ENCODE measurements at places on chromosomes 5 and 9.

- H3K27me3 ChIP-seq, result no peaks in the 10 kb centered on the region
- DNase-seq, result peak; percentile 64
- no peak overlapping the region for H3K4me3 ChIP-seq
- no peak overlapping the region for H3K27ac ChIP-seq
Observed at GRCh38 chr5:74648835-74649293, 8.3 kb upstream of the ENC1 start.

GRCh38 chr5:5217371-5217770 lies 77.2 kb downstream of the ADAMTS16 start:
- H3K4me3 ChIP-seq, result no peak overlapping the region
- H3K4me1 ChIP-seq, result no peaks in the 10 kb centered on the region
- no peak for DNase-seq
- H3K27ac ChIP-seq, result no peak overlapping the region
- no peaks in the 10 kb centered on the region for H3K36me3 ChIP-seq

DNA sequence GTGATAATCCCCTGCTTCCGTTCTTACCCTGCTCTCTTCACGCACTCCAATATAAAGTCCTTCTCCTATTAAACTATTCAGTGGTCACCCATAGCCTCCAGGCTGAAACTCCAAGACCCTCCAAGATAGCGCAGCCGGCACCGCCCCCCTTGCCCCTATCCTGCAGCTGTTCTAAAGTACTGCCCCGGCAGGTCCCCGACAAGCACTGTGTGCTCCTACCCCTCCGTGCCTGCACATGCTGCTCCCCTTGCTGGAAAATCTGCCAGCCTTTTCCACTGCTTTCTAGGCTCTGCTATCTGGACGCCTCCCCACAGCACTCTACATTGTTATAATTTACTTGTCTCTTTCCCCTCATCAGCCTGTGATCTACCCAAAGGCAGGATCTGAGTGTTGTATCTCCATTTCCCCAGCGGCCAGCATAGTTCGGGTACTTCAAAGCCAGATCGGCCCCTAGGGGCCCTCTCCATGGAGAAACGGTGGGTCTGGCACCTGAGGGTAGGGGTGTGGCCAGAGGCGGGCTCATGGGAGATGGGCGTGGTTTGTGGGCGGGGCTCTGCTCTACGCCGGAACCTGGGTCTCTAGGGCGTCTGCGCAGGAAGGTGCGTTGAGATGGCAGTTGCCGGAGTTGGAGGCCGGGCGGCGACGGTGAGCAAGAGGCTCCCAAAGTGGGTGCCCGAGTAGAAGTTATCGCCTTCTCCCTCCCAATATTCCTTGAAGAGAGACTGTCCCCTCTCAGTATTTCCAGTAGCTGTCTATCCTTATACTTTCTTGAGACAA lies 83.5 kb upstream of the RUSC2 start:
- H3K27me3 ChIP-seq, result no peaks in the 10 kb centered on the region
- DNase-seq, result peak; percentile 68
- H3K4me3 ChIP-seq, result no peak overlapping the region
- peak overlapping the region; percentile 65 for H3K27ac ChIP-seq
- H3K36me3 ChIP-seq, result peaks cover 3% of the 10 kb centered on the region

DNA sequence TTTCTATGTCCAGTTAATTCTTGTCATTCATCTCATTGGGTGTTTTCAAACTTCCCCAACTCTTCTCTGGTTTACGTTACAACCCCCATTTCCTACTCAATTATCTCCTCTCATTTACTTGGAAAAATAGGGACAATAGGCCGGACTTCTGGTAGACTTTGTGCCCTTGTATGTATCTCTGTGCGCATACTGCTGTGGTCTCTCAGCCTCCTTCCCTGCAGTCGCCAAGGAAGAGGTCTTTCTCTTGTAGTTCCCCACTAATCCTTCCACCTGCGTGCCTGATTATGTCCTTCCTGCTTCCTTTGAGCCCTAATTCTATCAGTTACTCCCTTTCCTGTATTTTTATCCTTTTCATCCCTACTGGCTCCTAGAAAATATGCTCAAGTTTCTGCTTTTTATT lies 176.3 kb downstream of the GDNF start:
- no peak overlapping the region for H3K4me3 ChIP-seq
- no peak overlapping the region for H3K27ac ChIP-seq
- no peaks in the 10 kb centered on the region for H3K36me3 ChIP-seq
- no peak for DNase-seq

DNA sequence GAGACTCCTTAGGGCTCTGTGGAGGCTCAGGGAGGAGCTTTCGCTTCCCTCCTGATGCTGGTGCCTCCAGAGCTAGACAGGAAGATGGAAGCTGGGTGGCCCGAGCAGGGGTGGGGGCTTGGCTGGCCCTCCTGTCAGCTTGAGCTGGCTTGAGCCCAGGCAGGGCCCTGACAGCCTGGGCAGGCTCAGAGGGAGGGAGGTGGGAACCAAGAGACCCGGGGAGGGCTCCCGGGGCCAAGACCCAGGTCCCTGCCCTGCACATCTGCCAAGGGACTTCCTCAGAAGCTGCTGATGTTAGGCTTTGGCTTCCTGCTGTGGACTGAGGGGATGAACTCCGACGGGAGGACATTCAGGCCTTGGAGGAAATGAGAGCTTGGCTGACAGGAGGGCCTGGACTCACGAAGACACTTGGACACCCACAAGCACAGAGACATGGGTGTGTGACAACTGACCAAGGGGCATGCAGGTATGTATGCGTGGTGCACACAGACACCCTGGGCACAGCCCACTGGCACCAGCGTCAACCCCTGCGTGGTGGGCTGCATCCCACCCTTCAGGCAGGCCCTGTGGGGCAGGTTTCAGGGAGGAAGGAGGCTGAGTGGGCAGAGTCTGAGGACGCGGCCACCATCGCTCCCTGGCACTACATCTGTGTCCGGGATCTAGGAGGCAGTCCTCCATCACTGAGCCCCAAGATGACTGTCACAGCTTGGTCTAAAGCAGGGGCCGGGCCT lies 1.7 kb upstream of the LTC4S start:
- no peak overlapping the region for H3K4me3 ChIP-seq
- peaks cover 5% of the 10 kb centered on the region for H3K4me1 ChIP-seq
- no peaks in the 10 kb centered on the region for H3K27me3 ChIP-seq
- DNase-seq, result no peak
- no peaks in the 10 kb centered on the region for H3K36me3 ChIP-seq

DNA sequence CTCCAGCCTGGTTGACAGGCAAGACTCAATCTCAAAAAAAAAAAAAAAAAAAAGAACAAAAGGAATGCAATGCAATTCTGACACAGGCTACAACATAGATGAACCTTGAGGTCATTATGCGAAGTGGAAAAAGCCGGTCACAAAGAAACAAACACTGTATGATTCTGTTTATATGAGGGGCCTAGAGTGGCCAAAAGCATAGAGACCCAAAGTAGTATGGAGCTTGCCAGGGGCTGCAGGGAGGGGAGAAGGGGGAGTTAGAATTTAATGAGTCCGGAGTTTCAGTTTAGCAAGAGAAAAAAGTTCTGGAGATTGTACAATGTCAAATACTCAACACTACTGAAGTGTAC lies 33.2 kb upstream of the ASS1 start:
- peak overlapping the region; percentile 66 for H3K27ac ChIP-seq
- H3K4me3 ChIP-seq, result no peak overlapping the region
- no peaks in the 10 kb centered on the region for H3K27me3 ChIP-seq
- no peaks in the 10 kb centered on the region for H3K36me3 ChIP-seq
- DNase-seq, result peak; percentile 27
- no peaks in the 10 kb centered on the region for H3K4me1 ChIP-seq

DNA sequence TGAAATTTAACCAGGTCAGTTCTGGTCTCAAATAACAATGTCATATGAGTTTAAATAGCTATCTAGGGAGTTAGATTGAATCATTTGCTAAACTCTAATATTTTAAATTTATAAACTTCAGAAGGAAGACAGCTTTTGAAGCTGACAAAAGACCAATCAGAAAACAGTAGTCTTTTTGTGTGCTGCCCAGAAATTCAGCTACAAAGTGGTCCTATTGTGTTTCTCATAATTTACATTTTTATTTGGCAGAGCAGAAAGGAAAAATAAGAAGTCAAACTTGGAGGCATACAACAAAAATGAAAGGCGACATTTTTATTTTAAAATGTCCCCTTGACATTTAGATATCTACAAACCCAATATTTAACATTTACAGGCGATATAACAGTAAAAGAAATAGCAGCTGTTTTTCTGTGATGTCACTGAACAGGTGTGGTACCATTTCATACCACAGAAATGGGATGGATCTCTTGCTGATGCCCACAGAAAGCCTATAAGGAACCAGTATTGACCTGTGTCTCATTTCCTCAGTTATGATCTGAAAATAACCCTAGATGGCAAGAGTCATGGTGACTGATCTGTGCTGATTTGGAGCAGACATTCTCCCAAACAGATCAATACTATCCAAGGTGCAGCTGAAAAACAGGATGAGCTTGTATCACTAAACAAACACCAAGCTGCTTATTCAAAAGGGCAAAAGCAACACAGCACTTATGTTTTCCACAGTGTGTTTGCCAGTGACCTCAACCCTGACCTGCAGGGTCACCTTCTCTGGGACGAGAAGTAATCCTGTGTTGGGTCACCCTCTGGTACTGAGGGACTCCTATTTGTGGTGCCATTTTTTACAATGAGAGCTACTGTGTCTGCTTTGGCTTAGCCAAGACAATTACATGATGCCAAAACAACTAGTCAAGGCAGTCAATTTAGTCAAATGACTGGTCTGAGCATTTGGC lies 3.6 kb upstream of the FST start:
- H3K4me1 ChIP-seq, result no peaks in the 10 kb centered on the region
- peaks cover 34% of the 10 kb centered on the region for H3K27me3 ChIP-seq
- DNase-seq, result no peak
- no peak overlapping the region for H3K27ac ChIP-seq
- H3K36me3 ChIP-seq, result no peaks in the 10 kb centered on the region
- no peak overlapping the region for H3K4me3 ChIP-seq

GRCh38 chr9:69815313-69815712 lies 5.3 kb upstream of the CFAP95 start:
- H3K36me3 ChIP-seq, result no peaks in the 10 kb centered on the region
- H3K27ac ChIP-seq, result no peak overlapping the region
- DNase-seq, result no peak
- no peaks in the 10 kb centered on the region for H3K4me1 ChIP-seq
- H3K27me3 ChIP-seq, result no peaks in the 10 kb centered on the region
- H3K4me3 ChIP-seq, result no peak overlapping the region

DNA sequence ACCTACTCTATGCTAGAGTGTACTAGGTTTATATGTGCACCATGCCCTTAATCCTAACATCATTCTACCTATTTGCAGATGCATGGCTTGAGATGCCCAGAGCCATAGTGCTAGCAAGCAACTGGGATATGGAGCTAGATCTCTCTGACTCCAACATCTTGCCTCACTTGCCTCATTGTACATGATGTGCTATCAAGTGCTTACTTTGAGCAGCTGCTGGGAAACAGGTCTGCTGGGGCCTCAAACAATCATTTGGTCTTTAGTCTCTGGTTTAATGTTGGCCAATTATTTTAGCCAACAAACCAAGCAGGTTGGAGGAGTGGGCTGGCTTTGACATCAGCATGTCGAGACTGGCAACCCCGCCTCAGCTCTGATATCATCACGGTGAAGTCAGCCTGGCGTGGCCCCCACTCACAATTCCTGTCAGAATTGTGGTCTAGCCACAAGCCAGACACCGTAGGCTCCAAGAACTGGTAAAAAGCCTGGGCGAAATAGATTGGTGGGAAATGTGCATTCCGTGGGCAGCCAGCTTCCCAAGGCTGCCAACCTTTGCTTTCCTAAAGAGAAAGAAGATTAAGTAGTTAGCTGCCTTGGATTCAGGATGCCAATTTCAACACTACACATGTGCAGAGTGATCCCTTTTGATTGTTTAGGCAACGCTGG lies 21.1 kb upstream of the GAS1 start:
- no peak overlapping the region for H3K4me3 ChIP-seq
- DNase-seq, result no peak
- no peak overlapping the region for H3K27ac ChIP-seq
- no peaks in the 10 kb centered on the region for H3K27me3 ChIP-seq
- no peaks in the 10 kb centered on the region for H3K4me1 ChIP-seq
- H3K36me3 ChIP-seq, result no peaks in the 10 kb centered on the region

GRCh38 chr5:102758576-102758975 lies 3.5 kb downstream of the PAM start:
- peaks cover 1% of the 10 kb centered on the region for H3K4me1 ChIP-seq
- no peak overlapping the region for H3K4me3 ChIP-seq
- no peak overlapping the region for H3K27ac ChIP-seq
- DNase-seq, result no peak
- H3K36me3 ChIP-seq, result no peaks in the 10 kb centered on the region
- no peaks in the 10 kb centered on the region for H3K27me3 ChIP-seq

DNA sequence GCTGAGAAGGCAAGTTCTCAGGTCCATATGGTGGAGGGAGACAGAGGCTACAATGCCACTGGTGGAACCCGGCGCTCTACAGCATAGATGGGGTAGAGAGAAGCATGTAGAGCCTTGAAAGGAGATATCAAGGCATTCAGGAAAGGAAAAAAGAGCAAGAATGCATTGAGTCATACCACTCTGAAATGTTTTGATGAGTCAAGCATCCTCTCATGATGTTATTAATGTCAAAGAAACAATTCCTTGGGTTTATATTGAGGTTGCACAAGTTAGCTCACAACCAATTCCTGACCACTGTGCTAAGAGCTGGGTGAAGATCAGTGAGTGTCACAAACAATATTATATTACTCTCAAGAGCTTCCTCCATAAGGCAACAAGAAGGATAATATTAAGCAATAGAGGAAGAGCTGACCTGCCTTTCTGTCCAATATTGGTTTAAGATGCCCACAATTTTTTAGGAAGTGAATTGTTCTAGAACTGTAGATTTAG lies 178.0 kb downstream of the RFK start:
- DNase-seq, result no peak
- no peaks in the 10 kb centered on the region for H3K4me1 ChIP-seq
- no peak overlapping the region for H3K4me3 ChIP-seq
- H3K36me3 ChIP-seq, result peaks cover 37% of the 10 kb centered on the region
- no peak overlapping the region for H3K27ac ChIP-seq

All from small intestine (tissue), 16 donors.